ENCODE measurements at places on chromosomes 11 and 22.

GRCh38 chr11:126048197-126048596 is 14.5 kb downstream of the CDON start:
- no peak for DNase-seq

DNA sequence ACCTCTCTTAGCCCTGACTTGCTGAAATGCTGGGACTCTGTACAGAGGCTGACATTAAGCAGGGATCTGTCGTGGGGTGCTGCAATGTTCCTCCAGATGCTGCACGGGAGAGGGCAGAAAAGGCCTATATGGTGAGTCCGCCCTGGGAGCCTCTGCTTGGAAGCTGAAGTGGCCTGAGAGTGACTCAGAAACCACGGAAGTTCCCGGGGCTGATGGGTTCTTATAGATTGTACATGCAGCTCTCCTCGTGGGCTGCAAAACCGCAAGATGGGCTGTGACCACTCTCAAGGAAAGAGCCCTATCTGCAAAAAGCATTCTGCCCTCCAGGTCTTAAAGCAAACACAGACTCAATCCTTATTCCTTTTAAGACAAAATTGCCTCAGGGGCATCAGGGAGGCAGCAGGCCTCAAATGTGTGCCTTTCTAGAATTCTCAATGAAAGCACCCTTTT is 5.8 kb upstream of the SLC43A3 start:
- peak; percentile 45 for DNase-seq

GRCh38 chr22:49077036-49077393 is 750.7 kb downstream of the BRD1 start:
- DNase-seq = no peak

DNA sequence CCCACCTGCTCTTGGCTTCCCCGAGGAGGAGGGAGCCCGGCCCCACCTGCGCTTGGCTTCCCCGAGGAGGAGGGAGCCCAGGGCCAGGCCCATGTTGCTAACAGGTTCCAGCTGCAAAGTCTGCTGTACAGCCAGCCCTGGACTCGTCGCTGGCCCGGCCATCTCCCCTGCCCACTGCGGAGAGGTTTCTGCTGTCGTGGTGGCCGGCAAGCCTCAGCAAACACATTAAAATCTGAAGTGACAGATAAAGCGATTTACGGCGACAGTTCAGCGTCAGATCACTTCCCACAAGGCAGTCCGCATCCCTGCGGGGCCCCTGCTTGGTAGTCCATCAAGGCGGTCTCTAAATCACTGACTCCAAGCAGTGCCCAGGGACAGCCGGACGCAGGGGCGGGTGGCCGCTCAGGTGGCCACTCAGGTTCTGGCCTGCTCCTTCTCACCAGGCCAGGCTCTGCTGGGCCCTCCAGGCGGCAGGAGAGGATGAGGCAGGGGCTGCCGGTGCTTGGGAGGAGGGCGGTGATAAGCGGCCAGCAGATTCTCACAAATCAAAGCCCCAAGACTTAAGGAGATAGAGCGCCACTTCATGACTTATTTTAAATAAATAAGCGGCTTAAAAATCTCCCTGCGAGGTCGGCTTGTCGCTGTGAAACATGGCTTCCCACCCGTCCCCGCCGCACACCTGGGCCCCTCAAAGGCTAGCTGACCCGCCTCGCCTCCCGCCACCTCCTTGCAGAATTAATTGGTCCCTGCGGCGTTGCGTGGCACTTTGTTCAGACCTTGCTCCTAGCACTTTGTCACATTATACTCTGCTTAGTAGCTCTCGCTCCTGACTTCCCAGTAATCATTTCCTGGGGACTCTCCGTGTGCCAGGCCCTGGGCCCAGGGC is 21.1 kb downstream of the MACROD1 start:
- no peak for DNase-seq

- DNase-seq = no peak
These were observed 53.3 kb upstream of the BMAL1 start for GRCh38 chr11:13224324-13224723.

DNA sequence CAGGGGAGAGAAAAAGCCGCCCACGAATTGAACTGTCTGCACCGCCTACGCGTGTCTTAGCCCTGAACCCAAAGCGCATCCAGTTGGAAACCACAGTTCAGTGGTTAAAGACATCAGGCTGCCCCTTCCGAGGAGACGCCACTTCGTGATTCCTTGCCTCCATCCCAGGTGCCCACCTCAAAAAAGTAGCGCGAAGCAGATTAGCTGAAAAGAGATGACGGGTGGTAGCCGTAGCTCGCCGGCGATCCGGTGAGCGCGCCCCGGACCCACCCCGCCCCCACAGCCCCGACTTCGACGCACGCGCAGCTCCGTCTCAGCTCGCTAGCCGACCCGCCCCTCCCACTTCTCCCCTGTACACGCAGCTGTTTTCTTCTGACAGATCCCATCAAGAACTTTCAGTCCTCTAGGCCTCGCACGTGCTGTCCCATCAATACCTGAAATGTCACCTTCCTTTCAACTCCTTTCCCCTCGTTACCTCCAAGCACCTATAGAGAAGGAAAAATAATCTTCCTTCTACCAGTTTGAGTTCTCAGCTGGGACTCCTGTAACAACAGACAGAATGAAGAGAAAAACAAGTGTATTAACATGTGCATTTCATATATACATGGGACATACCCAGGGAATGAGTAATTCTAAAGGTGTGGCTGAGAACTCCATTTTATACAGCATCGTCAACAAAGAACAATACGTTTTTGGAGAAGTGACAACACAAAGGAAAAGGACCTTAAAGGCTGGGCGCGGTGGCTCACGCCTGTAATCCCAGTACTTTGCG is 49.5 kb downstream of the OR4D9 start:
- peak; percentile 93 for DNase-seq

GRCh38 chr22:45777046-45777851 is 105.6 kb downstream of the ATXN10 start:
- no peak for DNase-seq

DNA sequence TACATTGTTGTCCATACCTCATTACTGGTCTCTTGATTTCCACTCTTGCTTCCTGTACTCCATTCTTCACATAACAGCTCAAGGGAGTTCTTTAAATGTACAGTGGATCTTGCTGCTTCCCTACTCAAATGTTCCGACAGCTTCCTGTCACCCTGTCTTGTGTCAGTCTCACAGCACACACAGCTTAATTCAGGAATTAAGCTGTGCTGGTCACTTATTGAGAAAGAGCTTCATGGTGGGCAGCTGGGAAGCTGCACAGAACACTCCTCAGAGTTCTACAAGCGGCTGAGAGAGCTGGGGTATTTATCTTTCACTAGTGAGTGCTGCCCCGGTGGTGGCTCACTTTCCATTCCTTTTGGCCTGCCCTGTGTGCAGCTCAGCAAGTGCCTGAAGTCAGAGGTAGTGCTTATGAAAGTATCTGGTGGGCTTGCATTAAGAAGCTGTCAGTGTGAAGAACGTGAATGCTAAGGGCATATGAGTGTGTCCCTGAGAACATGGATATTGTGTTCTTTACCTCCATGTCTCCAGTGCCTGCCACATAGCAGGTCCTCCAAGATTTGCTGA is 48.7 kb downstream of the KCNQ1OT1 start:
- DNase-seq = no peak

DNA sequence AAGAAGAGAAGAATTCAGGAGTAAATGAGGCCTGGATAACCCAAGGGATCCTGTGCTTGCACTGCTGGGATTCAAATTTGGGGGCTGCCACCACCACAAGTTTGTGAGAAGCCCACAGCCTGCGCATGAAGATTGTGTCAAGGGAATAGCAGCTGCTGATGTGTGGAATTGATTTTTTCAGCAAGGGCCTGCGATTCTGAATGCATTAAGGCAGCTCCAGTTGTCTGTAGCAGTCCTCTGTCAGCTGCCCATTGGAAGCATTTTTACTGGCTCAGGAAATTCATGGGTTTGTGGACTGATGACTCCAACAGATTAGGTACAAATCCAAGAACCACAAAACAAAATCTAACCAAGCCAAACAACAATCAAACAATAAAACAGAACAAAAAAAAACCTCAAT is 14.0 kb downstream of the ARVCF start:
- DNase-seq = no peak

- DNase-seq = no peak
These were observed 14.7 kb downstream of the PHF21B start for GRCh38 chr22:44995105-44995514.

DNA sequence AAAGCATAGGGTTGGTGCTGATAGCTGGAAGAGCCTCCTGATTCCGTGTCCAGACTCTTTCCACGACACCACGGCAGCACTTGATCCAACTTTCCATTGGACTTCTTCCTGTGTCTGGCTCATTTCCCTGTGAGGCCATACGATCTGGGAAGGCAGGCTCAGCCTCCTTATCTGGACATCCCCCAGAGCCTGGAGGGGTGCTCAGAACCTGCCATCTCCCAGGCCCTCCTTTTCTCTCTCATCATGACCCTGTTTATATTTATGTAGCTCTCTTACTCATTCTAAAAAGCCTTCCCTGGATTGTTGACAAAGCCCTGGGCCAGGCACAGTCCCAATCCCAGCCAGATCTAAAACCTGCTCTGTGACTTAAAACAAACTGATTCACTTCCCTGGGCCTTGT is 7.8 kb upstream of the BCL9L start:
- no peak for DNase-seq

GRCh38 chr11:38274031-38274430 is 1676.0 kb upstream of the RAG2 start:
- DNase-seq = no peak

DNA sequence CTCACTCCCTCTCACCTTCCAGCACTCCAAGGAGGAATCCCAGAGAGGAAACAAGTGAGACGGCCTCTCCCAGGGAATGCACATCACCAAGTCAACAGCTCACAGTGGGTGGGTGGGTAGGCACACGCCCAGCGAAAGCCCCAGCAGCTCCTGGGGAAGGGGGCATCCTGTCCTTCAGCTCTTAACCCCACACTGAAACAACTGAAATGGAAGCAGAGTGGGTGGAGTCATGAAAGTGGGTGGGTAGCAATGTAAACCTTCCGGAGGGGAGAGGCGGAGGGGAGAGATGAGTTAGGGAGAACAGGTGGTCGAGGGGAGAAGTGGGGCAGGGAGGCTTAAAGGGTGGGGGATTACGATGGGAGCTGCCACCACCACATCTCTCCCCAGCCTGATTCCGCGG is 5.4 kb downstream of the MCHR1 start:
- DNase-seq = peak; percentile 14

DNA sequence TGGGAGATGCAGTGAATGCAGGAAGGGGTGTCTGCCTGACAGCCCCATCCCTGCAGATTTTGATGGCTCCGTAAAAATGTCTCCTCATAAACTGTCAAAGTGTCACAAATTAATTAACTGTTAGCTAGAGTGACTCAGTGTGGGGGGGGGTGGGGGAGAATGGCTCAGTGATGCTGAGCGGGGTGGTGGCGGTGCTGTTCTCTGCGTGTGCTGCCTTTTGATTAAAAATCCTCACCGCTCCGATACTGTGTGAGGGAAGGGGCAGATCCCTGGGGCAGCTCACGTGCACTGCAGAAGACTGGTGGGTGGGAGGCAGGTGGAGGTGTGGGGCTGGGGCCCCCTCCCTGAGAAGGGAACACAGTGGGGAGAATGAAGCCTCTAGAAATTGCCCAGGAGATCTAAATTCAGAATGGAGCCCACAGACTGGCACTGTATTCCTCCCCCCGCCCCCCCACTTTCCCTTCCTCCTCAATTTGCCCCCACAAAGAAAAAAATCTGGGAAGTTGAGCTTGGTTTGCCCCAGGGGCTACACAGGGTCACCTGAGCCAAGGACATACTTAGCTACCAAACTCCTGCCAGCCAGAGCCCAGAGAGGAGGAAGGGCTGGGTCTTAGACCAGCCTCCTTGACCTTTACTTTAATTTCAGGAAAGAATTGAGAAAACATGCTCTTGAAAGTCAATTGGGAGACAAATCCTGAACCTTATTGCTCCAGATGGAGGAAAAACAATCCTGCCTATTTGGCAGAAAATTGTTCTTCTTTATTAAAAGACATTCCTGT is 39.8 kb downstream of the DRD2 start:
- no peak for DNase-seq

GRCh38 chr22:39883057-39883456 is 10.5 kb downstream of the ENTHD1 start:
- DNase-seq = no peak

DNA sequence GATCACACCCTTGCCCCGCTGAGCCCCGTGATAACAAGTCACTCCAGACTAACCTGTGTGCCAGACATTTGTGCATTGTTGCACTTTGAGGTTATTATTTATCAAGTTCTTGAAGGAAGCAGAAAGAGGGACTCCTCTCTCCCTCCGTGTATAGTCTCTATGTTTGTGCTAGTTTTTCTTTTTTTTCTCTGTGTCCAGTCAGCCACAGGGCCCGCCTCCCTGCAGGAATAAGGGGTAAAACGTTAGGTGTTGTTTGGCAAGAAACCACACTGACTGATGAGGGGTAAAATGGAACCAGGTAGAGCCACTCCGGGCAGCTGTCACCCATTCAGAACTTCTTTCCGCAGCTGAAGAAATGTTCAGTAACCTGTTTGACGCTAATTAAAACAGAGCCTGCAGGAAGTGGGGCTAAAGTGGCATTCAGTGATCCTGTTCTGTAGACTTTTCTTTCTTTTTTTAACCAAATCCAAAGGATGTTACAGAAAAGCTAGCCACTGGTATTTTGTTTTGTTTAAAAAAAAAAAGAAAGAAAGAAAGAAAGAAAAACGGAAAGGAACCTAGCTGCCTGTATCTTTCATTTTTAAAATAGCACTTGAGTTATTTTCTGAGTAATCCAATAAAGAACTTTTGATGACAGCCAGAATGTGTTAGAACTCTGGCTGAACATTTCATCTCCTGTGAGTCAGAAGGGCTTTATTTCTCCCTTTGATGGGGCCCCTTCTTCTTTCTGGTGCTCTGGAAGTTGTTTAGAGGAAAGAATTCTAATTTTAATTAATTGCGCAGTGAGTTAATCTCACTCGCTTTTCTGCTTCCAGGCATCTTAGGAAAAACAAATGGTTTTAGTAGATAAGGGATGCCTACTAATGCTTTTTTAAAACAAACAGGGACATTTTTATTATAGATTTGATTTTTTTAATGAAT is 58.2 kb downstream of the COMMD9 start:
- DNase-seq = no peak

DNA sequence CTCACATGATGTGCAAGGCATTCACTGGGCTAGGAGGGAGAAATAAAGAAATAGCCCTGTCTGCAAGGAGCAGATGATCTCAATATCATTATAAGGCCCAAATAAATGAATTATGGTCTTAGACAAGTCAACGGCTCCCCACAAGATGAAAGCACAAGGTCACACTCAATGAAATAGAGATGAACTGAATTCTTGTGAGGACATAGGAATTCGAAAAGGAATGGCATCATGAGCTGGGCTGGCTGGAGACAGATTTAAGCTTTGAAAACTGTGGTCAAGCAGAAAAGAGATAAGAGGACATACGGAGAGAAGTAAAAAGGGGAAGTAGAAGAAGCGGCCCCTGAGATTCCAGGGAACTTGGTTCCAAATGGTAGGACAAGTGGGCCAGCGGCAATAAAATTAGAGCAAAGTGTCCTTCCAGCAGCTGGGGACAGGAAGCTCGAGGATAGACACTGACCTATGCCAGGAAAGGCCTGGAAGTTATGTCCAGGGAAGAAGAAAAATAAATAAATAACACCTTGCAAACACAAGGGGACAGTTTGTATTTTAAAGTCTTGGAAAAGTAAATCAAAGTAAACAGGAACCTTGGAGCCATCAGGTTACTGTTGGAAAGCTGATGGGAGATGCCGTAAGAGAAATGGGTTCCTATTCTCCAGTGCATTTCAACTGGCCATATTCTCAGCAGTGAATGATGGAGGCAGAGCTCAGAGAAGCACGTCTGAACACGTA is 37.8 kb downstream of the GALNT18 start:
- DNase-seq = no peak

Data from activated CD4-positive, alpha-beta T cell treated with anti-CD3 and anti-CD28 coated beads for 36 hours (primary cell).